ENCODE measurements at places on chromosomes 13 and 19.

DNA sequence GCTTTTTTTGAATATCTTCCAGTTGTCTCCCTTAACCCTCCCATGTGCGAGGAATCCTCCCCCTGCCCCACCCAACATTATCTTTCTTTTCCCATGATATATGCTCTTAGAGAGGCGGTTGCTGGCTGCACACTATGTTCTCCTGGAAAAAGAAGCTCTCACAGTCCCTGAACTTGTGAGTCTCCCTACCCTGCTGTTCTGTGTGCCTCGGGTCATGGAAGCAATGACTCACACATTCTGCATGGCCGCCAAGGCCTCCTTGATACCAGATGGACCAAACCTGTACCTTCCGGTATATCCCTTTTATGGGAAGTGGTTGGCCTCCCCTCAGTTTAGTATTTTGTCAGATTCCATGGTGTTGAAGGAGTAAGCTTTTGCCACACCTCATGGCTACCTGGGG, 705.4 kb downstream of the SLITRK6 start:
- DNase-seq, result no peak

GRCh38 chr13:24304620-24305019, 4.8 kb upstream of the C1QTNF9 start:
- no peak for DNase-seq

DNA sequence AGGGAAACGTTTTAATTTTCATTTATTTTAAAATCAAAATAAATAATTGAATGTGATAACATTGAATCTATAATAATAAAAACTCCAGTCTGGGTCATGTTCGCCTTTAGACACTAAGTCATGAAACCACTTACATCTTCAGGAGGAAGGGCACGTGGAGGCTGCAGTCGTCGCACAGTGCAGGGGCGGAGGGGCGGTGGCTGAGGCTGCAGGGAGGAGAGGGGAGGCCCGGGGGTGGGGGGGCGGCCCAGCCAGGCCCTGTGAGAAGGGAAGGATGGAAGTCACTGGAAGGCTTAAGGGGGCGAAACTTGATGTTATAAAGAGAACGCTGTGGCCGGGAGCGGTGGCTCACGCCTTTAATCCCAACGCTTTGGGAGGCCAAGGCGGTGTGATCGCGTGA, 14.9 kb upstream of the LATS2 start:
- DNase-seq, result no peak

- DNase-seq, result no peak
These were observed 7.0 kb upstream of the RB1 start for GRCh38 chr13:48296528-48296927.

- no peak for DNase-seq
These were observed 5.8 kb downstream of the PPP1R37 start for GRCh38 chr19:45098521-45099466.

DNA sequence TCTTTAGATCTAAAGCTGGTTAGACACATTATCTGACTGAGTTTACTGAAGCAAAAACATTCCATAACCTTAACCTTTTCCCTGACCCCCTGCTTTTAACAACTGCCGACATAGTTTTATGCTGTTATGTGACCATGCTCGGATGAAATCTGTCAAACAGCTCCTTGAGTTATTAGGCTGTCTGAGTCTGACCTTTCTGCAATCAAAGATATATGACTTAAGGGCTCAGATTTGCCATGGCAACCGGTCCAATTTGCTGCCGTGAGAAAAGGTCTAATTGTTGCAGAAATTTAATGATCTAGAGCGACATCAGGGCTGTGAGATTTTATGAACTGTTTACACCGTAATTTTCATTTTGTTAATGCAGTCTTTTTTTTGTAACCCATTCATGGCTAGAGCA, 61.8 kb downstream of the URI1 start:
- DNase-seq, result no peak
